ENCODE measurements at places on chromosomes 3 and 15.
A peak's percentile ranks its signal among the peaks of the same experiment; 100 is the strongest.

DNA sequence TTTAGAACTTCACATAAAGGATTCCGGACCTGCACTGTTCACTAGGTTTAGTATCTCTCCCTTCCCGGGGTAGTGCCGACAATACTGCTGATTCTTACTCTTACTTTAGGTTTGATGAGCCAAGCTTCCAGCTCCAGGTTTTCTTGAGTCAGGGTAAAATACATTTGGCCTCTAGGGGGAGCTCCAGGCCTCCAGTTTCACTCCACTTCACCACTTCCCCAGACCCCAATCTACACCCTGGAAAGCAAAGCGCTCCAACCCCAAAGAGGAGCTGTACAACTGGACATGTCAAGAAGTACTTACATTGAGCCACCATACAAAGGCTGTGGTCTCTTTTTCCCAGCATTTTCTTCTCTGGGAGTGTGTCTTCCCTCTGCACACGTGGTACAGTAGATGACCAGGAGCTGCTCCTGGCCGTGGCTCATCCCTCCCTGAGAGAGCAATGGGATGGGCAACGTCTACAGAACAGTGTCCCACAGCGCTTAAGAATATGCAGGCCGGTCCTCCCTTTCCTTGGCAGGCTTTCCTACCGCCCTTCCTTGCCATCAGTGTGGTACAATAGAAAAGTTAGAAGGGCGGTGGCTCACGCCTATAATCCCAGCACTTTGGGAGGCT is 93.9 kb upstream of the CCDC80 start:
- DNase-seq = peak; percentile 46

GRCh38 chr15:77869021-77869895 is 208.3 kb downstream of the TBC1D2B start:
- DNase-seq = no peak

DNA sequence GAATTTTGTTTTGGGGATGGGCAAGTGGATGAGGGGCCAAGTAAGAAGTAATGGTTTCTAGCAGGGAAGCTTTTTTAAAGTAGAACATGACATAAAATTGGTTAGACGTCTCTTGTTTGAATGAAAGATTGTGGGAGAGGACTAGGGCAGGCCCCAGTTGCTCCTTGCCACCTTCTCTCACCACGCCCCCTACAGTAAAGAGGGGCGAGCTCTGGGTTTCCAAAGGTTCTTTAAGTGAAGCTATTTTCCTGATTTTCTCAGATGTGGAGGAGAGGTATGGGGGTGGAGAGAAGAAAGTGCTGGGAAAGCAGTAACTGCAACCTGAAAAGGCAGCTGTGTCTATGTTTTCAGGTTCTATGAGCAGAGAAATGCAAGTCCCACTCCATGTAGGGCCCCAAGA is 32.6 kb upstream of the SKIL start:
- DNase-seq = no peak

DNA sequence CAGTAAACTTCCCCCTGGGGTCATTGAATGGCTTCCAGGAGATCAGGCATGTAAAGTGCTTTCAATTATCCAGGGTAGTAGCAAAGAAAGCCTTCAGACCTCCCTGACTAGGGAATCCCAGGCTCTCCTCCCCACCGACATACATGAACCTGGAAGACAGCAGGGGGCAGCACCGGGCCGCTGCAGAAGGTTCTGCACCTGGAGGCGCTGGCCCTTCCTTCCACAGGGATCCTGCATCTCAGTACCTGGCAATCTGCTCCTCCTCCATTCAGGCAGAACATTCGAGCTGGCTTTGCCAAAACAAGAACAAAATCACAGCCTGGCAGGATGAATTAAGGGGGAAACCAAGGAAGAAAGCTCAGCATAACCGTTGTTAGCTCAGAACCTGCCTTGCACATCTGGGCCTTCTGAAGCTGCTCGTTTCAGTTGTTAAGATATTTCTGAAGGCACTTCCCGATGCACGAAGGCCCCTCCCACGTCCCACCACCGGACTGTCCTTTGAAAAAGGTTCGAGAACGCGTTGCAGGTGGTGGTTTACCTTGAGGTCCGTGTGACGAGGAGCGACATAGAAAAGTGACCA is 237.7 kb downstream of the SLCO3A1 start:
- no peak for DNase-seq

GRCh38 chr3:64190517-64191515 is 34.5 kb downstream of the PRICKLE2 start:
- DNase-seq = no peak

DNA sequence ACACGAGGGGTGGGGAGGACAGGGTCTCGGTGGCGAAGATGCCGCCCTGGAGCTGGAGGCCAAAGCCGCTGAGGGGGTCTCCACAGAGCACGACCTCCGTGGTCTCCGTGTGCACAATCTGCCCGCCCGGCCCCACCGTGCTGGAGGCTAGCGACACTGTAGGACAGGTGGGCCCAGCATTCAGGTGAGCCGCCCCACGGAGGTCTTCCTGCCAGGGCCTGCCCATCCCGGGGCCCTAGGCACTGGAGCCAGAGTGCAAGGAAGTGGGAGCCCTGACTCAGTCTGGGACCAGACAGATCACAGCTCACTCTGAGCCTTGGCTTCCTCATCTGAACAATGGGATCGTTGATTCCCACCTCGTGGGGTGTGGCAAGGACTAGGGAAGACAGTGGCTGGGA is 25.8 kb downstream of the GRIP2 start:
- no peak for DNase-seq

GRCh38 chr3:186054792-186055352 is 54.0 kb downstream of the ETV5 start:
- no peak for DNase-seq

- DNase-seq = no peak
These were observed 30.7 kb downstream of the EFL1 start for GRCh38 chr15:82231842-82232241.

- no peak for DNase-seq
These were observed 1043.3 kb downstream of the FHIT start for GRCh38 chr3:60207905-60208304.

DNA sequence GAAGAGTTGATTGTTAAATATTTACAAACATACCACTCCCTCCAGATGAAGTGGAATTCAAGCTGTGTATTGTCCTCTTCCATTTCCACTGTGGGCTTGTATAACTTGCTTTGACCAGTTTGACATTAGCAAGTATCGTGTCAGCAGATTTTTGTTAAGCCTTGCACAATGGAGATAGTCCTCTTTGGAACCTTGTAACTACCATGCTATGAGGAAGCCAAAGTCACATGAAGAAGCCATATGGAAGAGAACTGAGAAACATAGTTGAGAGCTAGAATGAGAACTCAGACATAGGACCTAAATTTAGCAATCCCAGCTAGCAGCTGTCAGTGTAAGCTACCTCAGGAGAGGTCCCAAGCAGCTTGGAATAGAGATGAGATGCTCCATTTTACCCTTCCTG is 889.2 kb downstream of the PDCD6IP start:
- DNase-seq = no peak

DNA sequence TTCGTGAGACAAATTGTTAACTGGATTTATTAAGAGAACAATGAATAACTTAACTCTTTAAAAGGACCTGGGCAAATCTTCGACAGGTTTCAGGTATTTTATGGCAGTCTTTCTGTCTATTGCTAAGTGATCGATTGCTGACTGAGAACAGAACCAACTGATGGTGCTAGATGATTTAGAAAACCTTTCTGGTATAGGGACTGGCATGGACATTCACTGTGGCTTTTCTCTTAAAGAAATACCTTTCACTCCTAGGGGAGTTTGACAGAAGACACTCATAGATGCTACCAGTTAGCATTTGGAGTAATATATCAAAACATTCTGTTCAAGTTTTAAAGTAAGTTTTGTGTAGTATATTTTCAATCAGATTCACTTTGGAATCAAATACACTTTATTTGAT is 654 bp downstream of the PPARG start:
- no peak for DNase-seq

- peak; percentile 98 for DNase-seq
These were observed 4.4 kb downstream of the GXYLT2 start for GRCh38 chr3:72892081-72892775.

DNA sequence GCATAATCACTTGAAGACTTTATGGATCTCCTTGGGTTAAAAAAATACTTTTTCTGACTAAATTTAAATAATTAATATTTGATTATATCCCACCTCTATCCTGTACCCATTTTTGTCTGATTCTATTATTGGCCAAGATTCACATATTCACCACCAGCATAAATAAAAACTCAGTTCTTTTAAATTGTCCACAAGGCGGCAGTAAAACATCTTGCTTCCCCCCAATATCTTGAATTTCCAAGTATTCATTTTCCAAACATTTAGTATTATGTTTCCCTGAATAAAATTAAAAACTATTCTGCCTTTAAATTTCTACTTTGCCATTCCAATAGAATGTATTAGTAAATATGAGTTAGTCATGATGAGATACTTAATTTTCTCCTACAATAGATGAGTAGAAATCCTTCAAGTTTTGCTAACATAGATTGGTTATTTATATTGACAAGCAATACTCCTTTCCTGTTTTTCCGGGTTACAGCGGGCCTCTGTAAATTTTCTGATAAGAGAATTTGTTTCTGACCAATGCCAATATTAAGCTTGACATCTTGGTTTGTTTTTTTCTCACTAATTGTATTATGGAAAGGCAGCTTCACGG is 218.7 kb upstream of the MDFIC2 start:
- peak; percentile 57 for DNase-seq

Measured in pons (tissue), 1 donor.